Hematopoietic multipotent progenitor cell treated with erythropoietin and hydrocortisone succinate and interleukin-3 and kit ligand, for 6 days (in vitro differentiated cells): ENCODE measurements at places on chromosomes 12 and 14.

- no peak for DNase-seq
Observed at GRCh38 chr14:74667758-74668157, 45.1 kb downstream of the AREL1 start.

- DNase-seq, result peak; percentile 84
Observed at GRCh38 chr14:71355324-71356201, 448.3 kb downstream of the PCNX1 start.

- DNase-seq, result peak; percentile 32
Observed at GRCh38 chr12:112126000-112126438, 659 bp downstream of the TRAFD1 start.

DNA sequence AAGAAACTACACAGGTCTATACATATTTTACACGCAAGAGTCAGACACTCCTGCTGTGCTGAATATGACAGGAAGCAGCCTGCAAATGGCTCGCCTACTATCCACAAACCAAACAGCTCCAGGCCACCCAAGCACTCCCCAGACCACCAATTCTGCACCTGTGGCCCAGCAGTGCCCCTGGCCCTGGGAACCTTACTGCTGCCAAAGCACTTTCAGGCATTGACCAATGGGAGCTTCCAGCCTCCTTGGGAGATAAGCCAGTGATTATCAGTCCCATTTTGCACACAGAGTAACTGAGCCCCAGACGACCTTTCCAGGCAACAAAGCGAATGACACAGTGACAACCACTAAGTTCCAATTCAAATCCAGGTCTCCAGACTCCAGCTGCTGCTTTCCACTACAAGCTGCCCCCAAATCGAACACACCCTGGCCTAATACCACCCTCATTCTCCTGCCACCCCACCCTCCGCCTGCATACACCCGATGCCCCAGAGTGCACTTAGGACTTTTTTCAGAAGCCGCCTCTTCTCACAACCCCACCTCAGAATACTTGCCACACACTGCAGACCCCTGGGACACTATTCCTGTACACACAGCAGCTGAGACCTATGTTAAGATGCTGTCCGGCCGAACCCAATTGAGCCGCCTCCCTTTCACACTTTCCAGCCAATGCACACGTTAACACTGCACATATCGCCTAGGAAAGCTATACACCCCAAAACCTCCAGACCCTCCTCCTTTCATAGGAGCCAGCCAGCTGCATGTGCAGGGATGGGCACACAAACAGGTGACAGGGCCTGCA lies 126.1 kb upstream of the PRMT8 start:
- no peak for DNase-seq

DNA sequence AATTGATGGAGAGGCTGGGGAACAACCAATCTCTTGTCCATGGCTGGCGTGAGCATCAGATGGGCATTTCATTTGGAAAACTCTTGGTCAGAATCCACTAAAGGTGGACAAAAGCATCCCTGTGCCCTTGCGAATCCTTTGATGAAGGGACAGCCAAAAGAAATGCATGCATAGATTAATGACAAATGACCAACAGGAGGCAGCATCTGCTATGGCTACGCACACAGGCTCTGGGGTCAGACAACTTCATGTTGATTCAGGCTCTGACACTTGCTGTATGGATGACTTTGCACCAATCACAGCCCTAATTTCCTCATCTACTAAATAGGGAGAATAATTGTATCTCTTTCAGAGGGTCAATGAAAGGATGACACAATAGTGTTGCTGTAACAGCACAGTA lies 117.5 kb downstream of the ASCL4 start:
- DNase-seq, result peak; percentile 69

GRCh38 chr14:51225751-51226150 lies 14.3 kb upstream of the TMX1 start:
- DNase-seq, result no peak

- DNase-seq, result no peak
Observed at GRCh38 chr14:43132441-43132840, 1374.6 kb downstream of the FSCB start.

GRCh38 chr12:111174961-111175345 lies 193.9 kb downstream of the PHETA1 start:
- no peak for DNase-seq

DNA sequence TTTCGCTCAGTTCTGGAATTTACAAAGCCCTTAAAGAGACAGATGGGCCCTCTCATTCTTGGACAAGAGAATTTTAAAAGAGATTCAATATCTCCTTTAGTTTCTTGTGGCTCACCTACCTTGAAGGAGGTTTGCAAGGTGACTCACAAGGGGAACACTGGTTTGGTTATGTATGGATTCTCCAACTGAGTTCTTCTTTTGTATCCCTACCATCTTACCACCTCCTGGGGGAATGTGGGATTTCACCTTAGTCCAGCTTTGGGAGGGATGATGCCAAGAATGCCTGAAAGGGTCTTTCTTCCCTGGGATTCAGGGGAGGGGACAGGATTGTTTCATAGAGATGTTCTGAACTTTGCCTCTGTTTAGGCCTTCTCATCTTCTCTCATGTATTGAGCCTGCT lies 3.7 kb downstream of the PPP4R4 start:
- DNase-seq, result no peak

DNA sequence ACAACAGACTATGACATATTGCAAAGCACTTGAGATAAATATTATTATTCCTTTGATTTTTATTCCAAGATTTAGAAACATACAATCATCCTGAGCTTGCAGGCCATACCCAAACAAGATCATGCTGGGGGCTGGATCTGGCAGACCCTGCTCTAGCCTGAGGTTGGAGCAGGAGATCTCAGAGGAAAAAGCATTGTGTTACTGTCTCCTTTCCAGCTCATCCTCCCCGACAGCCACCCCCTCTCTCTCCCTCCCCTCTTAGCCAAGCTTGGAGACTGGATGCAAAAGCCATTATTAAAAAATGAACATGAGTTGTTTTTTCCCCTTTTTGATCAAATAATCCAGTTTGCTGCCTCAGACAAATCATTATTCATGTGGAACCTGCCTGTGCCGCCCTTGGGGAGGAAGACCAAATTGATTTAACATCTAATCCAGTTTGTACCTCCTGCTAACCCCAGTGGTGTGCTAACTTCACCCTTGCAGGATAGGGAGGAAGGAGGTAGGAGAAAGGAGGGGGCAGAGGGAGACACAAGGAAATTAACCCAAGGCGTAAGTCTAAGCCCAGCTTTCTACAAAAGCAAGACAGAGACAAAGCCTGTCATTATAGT lies 565.8 kb upstream of the TBX3 start:
- DNase-seq, result no peak

GRCh38 chr12:107544937-107545336 lies 140.7 kb upstream of the PWP1 start:
- DNase-seq, result no peak

- no peak for DNase-seq
Observed at GRCh38 chr14:100131181-100131580, 28.3 kb downstream of the DEGS2 start.

- DNase-seq, result peak; percentile 75
Observed at GRCh38 chr12:1533205-1533601, 61.2 kb downstream of the FBXL14 start.

DNA sequence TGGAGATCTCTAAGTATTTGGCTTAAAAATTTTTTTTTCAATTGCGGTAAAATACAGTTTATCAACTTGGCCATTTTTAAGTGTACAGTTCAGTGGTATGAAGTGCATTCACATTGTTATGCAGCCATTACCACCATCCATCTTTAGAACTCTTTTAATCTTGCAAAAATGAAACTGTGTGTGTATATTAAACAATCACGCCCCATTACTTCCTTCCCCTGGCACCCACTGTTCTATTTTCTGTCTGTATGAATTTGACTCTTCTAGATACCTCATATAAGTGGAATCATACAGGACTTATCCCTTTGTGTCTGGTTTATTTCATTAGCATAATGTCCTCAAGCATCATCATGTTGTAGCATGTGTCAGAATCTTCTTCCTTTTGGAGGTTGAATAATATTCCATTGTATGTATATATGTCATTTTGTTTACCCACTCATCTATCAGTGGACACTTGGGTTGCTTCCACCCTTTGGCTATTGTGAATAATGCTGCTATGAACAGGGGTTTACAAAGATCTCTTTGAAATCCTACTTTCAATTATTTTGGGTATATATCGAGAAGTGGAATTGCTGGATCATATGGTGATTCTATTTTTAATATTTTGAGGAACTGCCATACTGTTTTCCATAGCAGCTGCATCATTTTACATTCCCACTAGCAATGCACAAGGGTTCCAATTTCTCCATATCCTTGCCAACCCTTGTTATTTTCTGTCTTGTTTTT lies 62.9 kb downstream of the SAMD4A start:
- DNase-seq, result no peak

DNA sequence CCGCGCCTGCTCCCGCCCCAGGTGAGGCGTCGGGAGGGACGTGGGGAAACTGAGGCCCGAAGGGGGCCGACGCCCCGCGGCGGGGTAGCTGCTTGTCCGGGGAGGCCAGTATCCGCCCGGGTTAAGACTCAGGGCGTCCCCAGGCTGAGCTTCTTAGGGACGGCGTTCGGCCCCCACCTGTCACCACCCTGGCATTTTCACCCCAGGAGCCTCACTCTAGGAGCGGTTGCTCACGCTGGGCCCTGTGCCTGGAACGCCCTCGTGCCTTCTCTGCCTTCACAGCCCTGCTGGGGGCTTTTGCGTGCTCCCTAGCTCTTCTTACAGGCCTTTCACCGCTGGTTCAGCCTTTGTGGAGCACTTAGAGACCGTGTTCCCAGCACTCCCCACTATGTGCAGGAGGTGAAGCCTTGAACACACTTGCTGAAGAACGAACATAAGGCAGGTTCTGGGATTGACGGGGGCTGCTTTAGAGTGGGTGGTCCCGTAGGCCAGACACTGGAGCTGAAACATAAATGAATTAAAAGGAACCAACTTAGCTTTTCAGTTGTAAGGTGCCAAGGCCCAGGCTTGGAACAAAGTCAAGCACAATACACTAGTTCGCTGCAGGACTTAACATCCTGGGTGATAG lies 601 bp downstream of the ZNF839 start:
- DNase-seq, result peak; percentile 67

GRCh38 chr14:75928690-75929181 lies 53.1 kb downstream of the TGFB3 start:
- DNase-seq, result no peak

- DNase-seq, result no peak
Observed at GRCh38 chr12:56993346-56993745, 13.0 kb downstream of the ZBTB39 start.

DNA sequence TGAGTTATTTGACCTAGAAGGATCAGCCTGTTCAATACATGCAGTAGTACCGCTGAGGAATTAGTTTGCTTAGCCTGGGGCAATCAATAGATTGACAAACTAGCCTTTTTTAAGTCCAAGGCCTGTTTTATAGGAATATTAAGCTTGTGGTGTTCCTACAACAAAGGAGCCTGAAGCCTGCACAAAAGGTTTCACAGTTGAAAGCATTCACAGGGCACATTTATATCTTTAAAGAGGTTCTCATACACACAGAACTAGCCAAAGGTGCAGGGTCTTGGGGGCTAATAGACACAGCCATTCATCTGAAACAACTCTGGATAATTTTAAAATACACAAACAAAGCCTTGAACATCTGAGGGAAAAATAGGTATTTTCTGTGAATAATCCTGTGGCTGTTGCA lies 160.3 kb downstream of the RPS29 start:
- no peak for DNase-seq

GRCh38 chr12:27179400-27180214 lies 64.5 kb upstream of the STK38L start:
- peak; percentile 58 for DNase-seq

- DNase-seq, result peak; percentile 87
Observed at GRCh38 chr12:53381731-53382630, 2.0 kb downstream of the SP1 start.

GRCh38 chr12:6871052-6871957 lies 1.8 kb downstream of the SPSB2 start:
- peak; percentile 81 for DNase-seq

GRCh38 chr12:47615711-47616110 lies 90.1 kb downstream of the RPAP3 start:
- peak; percentile 75 for DNase-seq

DNA sequence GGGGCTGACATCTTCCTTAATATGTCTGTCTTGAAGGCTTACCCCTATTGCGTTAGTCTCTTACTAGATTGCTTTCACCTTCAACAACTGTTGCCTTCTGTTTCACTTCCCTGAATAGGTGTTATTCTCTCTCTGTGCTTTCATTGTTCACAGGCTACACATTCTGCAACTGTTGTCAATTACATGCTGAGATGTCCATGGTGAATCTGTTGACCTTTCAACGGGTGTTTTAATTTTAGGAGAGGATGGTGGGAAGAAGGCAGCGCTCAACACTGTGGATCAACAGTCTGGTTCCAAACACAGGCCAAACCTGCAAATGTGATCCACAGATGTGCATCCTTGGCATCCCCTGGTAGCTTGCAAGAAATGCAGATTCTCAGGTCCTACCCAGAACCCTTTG lies 101.9 kb downstream of the DACT1 start:
- DNase-seq, result no peak

DNA sequence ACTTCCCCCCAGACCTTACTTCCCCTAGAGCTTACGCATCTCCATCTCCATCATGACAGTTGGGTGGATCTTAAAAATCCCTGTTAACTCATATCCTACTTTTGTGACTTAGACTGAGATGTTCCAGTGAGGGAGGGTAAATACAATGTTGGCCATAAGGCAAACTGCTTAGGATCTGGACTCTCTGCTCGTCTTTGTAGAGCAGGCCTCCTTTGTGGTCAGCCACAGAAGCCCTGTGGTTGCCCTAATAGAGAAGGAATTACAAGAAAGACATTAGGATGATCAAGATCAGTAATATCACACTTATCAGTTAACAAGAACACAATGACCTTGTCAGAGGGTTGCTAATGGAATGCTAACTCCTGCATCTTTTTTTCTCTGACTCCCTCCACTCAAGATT lies 52.0 kb downstream of the TMEM132C start:
- DNase-seq, result no peak

DNA sequence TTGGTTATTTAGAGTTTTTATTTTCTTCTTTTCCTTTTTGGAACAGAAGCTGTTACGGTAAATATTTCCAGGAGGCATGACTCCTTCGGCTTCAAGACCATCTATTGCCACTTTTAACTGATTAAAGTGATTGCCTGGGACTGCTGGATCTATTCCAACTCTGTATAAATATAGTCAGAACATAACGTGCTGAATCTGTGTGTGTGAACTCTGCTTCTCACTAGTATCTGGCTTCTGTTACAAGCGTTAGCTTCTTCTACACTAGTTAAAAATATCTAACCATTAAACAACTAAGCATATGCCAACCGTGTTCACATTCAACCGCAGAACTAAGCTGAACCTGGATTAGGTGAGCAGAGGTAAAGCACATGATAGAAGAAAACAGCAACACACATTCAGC lies 49.0 kb downstream of the TMTC1 start:
- DNase-seq, result no peak

DNA sequence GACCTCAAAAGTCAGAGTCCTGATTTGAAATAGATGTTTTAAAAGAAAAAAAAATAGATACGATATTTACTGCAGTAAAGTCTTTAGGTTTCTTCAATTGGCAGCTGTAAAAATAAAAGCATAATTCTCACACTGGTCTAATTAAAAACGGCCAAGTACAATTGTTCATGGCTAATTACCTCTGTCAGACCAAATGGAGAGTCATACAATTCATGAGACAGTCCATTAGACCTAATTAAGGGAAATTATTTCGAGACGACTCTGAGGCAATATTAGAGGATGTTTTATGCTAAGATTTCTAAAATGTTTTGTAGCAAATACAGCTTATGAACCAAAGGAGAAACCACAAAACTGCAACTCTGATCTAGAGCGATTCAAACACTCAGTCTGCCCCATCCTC lies 131.3 kb downstream of the PHLDA1 start:
- DNase-seq, result no peak
